Mononuclear cell (primary cell): ENCODE measurements at places on chromosomes 3 and 15. TPM values are rescaled to one million over a fixed set of nuclear protein-coding genes. Genes with fewer than 3 reads are reported as not detected.

The HDAC11 gene
- total RNA-seq = 2.3 TPM

The PRR23E gene
- not detected for total RNA-seq

The NME9 gene
- total RNA-seq = 0.94 TPM

The IGSF10 gene
- 0.10 TPM for total RNA-seq

The EFHB gene
- total RNA-seq = 0.73 TPM

The MCF2L2 gene
- total RNA-seq = 2.9 TPM

The P2RY1 gene
- total RNA-seq = 3.1 TPM

The VGLL4 gene
- 20.5 TPM for total RNA-seq

The REC114 gene
- not detected for total RNA-seq

The CAMP gene
- not detected for total RNA-seq

The INKA1 gene
- total RNA-seq = 1.5 TPM

The KBTBD8 gene
- 55.1 TPM for total RNA-seq

The PLA1A gene
- total RNA-seq = 2.7 TPM

The ZBTB47 gene
- total RNA-seq = 2.4 TPM

The GOLGA8G gene
- total RNA-seq = not detected

The NR1D2 gene
- total RNA-seq = 138 TPM

The CELSR3 gene
- total RNA-seq = 2.6 TPM

The MCTP2 gene
- total RNA-seq = 55.9 TPM

The POPDC2 gene
- total RNA-seq = 21.5 TPM

The PDZRN3 gene
- total RNA-seq = 0.10 TPM

The GANC gene
- 21.4 TPM for total RNA-seq

The ARGFX gene
- total RNA-seq = not detected

The ADAMTS17 gene
- total RNA-seq = 7.6 TPM

The SLC12A1 gene
- total RNA-seq = not detected

The AP3B2 gene
- 0.10 TPM for total RNA-seq

The ACKR2 gene
- 0.10 TPM for total RNA-seq
